ENCODE measurements at places on chromosomes 2 and 18.
A peak's percentile ranks its signal among the peaks of the same experiment; 100 is the strongest.

DNA sequence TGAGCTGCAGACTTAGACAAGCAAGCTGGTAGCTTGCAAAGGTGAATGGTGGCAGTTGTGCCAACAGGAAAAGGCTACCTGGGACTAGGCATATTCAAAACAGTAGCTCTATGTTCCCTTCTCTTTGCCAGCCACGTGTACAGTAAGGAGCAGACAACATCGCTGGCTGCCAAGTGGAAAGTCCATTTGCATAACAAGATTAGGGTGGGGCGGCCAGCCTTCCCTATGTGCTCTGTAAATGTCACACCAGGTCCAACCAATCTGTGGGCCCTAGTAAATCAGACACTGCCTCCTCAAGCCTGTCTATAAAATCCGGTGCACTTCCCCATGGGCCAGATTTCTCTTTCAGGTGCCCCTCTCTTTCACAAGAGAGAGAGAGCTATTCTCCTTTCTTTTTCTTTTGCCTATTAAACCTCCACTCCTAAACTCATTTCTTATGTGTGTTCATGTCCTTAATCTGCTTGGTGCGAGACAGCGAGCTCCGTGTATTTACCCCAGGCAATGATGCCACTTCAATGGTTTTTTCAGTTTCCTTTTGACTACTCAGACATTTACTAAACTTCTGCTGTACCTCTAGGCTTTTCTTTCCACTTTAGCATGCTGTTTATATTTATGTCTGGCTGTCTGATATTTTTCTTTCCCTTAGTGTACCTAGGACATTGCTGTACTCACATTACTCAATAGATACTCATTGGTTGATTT is 297.4 kb upstream of the GCFC2 start:
- DNase-seq: peak; percentile 13

DNA sequence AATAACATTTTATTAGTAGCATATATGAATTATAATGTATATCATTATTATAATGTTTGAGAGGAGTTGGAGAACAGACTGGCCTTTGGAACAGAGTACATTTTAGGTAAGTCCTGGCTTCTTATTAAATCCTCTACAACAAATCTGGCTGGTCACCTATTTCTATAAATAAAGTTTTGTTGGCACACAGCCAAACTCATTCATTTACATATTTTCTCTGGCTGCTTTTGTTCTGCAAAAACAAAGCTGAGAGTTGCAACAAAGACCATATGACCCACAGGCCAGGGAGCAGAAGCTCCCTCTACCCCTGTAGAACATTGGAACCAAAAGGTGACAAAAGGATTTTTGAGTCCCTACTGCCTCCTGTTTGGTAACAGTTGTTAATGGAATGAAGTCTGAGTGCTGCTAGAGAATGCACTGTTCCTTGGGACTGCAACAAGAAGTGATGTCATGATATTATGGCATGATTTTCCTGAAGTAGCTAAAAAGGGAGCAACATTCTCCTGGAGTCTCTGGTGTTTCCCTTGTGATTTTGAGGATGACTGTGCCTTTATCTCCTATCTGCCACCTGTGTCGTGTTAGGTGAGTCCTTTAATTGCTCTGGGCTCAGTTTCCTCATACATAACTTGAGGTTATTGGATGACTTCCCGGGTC is 22.0 kb upstream of the SP9 start:
- no peak for DNase-seq

GRCh38 chr2:100833331-100833730 is 13.4 kb downstream of the NPAS2 start:
- no peak for DNase-seq

DNA sequence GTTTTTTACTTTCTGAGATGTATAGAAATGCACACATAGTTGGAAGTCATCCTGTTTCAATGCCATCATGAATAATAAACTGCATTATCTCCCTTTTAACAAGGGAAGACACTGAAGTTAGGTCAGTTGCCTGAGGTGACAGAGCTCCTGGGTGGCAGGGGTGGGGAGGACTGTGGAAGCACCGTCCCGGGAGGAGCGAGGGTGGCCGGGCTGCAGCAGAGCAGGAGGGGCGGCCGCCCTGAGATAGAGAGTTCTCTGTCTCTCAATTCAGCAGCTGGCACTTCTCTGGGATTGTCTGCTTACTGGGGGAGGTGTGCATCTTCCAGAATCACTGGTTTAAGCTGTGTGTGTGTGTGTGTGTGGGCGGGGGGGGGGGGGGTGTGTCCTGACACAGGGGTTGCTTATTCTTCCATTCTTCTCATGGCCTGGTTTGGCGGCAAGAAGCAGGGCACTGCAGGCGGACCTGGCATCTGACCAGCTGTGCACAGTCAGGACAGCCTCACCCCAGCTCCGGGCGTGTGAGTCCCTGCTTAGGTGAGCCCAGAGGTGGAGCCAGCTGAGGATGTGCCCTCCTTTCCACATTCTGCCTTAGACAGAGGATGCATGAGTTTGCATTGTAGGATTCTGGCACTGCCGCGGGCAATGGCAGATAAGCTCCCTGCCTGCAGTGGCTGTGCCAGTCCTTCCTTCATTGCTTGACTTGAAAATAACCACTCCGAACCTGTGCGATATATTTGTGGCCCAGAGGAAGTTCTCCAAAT is 40.4 kb downstream of the VWA3B start:
- no peak for DNase-seq

GRCh38 chr2:37156857-37157714 is at the start of gene EIF2AK2:
Gene EIF2AK2, minus strand, starts transcription at chr2:37156980. Its CDS starts 9,174 bp downstream, at chr2:37147806.
- DNase-seq: peak; percentile 87

Measured in WTC11 (cell line).